CD8-positive, alpha-beta memory T cell (primary cell): ENCODE measurements at places on chromosomes 3 and 15. TPM values are rescaled to one million over a fixed set of nuclear protein-coding genes. Genes with fewer than 3 reads are reported as not detected.

The CXCR6 gene
- total RNA-seq, result 5.9 TPM

The ZNF662 gene
- total RNA-seq, result 1.5 TPM

- DNase-seq, result no peak
Observed at GRCh38 chr15:69576948-69577351, 124.3 kb downstream of the RPLP1 start.

GRCh38 chr15:77162872-77163633 lies 92.1 kb upstream of the TSPAN3 start:
- DNase-seq, result no peak

The FYCO1 gene
- 13.4 TPM for total RNA-seq

DNA sequence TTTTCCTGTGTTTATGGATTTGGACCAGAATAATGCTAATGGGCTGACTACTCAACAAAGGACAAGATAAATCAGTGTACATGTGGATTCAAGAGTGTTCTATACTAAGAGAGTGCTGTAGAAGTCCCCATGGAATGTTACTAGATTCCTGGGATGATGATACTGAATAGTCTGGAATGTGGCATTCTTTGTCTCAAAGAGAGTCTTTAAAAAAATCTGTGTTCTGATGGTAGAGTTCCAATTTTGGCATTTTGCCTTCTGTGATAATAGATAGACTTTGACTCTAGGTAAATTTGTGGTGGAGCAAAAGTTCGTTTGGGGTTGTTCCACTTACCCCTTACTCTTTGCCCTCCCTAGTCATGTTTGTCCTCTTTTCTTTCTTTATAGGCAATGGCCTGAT lies 43.7 kb downstream of the NMD3 start:
- DNase-seq, result no peak

DNA sequence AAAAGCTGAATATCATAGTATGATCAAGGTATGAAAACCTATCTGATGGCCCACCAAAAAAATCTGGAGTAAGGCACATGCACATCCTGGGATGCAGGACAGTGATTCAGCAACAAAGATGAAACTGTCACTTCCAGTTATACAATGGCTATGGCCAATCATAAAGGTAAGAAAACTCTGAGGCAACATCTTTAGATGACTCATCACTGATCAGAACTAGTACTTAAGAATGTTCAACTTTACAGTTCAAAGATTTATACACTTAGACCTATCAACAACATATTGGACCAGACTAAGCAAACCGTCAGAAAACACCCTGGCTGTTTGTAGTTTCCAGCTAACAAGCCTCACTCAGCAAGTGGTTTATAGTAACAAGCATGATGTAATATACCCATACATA lies 21.3 kb upstream of the PLCH1 start:
- DNase-seq, result no peak

The EXD1 gene
- not detected for total RNA-seq
